ENCODE measurements at places on chromosomes 6 and 20.
A peak's percentile ranks its signal among the peaks of the same experiment; 100 is the strongest.

- DNase-seq, result peak; percentile 63
Observed at GRCh38 chr6:42190554-42191183, 4.1 kb downstream of the GUCA1B start.

GRCh38 chr20:11372876-11373790 lies 544.6 kb upstream of the BTBD3 start:
- DNase-seq, result no peak

DNA sequence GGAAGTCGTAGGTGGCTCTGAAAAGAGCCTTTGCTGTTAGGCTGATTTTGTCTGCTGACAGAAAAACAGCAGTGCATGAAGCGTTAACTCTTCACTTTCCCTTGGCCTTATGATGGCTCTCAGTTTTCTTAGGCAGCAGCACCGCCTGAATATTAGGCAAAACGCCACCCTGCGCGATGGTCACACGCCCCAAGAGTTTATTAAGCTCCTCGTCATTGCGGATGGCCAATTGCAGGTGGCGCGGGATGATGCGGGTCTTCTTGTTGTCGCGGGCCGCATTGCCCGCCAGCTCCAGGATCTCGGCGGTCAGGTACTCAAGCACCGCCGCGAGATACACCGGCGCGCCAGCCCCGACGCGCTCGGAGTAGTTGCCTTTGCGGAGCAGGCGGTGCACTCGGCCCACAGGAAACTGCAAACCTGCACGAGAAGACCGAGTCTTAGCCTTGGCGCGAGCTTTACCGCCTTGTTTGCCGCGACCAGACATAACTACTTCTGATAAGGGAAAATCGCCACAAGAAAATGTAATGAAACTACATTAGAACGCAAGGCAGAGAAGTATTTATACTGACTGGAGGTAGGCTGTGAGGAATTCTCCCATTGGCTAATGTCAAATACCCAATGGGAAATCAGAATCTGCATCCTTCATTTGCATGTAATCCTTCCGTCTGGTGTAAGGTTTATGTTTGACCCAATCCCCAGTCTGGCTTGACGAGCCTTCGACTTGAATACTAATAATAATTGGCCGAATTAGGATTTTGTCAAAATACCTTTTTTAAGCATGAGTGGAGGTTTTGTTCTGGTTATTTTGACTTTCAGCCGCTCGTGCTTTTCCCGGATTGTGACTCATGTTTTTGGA lies 53.9 kb upstream of the HFE start:
- DNase-seq, result peak; percentile 99

- DNase-seq, result peak; percentile 94
Observed at GRCh38 chr6:126077810-126078776, 91.8 kb downstream of the TRMT11 start.

- no peak for DNase-seq
Observed at GRCh38 chr20:42949950-42950349, 239.8 kb downstream of the PTPRT start.

DNA sequence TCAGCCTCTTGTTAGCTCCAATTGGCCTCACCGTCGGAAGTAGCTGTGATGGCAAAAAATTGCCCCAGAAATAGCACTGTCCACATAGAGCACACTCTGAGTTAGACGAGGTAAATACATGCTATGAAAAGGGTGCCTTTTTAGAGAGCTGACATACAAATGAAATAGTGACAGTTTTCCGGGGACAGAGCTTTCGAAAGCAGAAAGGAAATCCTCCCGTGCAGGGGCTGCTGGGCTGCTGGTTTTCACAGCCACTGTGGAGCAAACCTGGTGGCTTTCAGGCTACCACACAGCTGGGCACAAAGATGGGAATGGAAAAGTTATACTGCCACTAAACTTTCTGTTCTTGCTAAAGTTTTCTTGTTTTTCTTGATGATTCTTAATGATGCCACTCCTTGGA lies 8.3 kb downstream of the SLPI start:
- no peak for DNase-seq

- DNase-seq, result no peak
Observed at GRCh38 chr6:168130168-168130696, 51.2 kb upstream of the FRMD1 start.

Data from AG10803 (cell line).